Activated T-helper 9 cell treated with anti-CD3 and anti-CD28 coated beads, Interleukin-2, amount 50 U/mL, for 16 hours (primary cell): ENCODE measurements at places on chromosomes 5 and 9.

DNA sequence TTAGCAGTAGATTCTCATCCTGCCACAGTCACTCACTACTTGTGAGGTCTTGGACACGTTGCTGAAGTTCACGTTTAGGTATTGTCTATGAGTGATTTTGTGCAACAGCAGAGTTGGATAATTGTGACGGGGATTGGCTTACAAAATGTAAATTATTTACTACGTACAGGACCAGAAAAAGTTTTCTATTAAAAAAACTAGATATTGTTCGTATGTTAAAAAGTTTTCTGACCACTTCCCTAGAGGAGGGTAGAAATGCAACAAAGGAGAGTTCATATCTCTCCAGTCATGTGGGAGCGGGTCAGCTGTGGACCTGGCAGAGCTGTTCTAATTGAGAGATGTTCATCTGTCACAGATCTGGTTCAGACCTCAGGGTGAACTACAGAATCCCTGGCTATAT is 976.1 kb upstream of the NUDT12 start:
- no peak for DNase-seq

DNA sequence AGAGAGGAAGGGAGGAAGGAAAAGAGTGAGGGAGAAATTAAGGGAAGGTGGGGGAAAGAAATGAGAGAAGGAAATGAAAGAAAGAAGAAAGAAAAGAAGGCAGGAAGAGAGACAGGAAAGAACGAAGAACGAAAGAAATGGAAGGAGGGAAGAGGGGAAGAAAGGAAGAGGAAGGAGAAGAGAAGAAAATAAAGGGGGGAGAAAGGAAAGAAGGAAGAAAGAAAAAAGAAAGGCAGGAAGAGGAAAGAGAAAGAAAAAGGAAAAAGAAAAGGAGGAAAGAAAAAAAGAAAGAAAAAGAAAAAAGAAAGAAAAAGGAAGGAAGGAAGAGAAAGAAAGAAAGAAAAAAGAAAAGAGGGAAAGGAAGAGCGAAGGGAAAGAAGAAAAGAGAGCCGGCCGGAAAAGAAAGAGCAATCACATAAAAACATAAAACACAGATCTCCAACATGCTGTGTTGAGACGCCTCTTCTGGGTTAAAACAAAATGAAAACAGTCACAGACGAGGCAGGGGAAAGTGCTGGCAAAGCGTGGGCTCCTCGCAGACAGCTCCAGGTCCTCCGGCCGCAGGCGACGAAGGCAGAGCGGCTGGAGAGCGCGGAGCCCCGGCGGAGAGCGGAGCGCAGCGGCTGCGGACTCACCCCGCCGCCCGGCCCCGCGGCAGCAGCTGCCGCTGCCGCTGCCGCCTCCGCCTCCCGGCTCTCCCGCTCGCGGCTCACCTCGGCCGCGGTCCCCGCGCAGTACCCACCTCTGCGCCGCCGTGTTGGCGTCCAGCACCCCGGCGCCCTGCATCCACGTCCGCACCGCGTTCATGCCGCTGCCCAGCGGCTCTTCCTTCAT is 896 bp downstream of the EBF1 start:
- DNase-seq, result no peak

GRCh38 chr5:128671943-128672342 is 133.9 kb upstream of the FBN2 start:
- no peak for DNase-seq

DNA sequence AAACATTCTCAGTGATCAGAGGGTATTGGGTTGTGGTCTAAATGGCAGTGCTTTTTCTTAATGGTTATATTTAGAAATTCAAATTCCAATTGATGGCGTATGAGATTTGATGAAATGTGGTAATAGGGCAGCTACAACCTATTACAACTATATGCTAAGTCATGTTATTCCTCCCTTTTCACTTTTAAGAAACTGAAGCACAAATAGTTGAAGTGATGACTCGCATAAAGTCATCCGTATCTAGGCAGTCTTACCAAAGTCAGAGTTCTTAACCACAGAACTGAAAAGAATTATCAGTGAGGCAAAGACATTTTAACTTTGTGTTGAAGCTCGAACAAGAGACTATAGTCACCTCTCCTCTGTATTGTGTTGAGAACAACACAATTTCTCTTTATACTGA is 28.2 kb downstream of the C9orf152 start:
- DNase-seq, result no peak

GRCh38 chr5:61854531-61854930 is 451.5 kb upstream of the KIF2A start:
- no peak for DNase-seq
